Suppressor macrophage treated with lipopolysaccharide for 4 hours (primary cell): ENCODE measurements at places on chromosomes 7 and 10.

DNA sequence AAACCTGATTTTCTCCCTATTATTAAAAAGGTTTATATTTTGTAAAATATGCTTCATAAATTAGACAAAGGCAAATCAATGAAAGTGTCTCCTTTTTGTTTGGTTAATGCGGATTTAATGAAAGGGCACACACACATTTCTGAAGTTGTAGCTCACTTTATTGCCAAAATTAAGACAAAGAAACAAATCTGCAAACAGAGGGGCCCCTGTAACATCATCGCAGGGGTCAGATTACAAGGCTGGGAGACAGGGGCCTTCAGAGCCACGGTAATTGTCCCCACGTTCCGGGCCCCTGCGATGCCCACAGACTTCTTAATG lies 22.4 kb downstream of the FGFBP3 start:
- DNase-seq: no peak

DNA sequence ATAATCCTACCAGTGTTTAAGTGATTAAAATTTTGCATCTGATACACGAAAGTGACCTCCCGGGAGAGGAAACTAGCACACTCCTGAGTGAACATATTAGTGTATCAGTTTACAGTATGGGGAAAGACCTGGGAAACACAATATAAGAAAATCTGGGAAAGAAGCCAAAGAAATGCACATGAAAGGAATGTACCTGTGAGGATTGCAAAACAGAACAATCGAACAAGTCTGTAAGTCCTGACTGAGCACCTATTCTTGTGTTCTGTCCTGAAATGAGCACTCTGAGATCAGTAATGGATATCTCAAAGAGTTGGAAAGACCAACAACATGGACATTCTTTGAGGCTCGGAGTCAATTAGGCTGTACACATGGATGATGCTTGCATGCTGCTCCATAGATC lies 554.7 kb downstream of the SORCS3 start:
- no peak for DNase-seq

GRCh38 chr10:67603086-67603485 lies 92.9 kb downstream of the CTNNA3 start:
- DNase-seq: no peak

DNA sequence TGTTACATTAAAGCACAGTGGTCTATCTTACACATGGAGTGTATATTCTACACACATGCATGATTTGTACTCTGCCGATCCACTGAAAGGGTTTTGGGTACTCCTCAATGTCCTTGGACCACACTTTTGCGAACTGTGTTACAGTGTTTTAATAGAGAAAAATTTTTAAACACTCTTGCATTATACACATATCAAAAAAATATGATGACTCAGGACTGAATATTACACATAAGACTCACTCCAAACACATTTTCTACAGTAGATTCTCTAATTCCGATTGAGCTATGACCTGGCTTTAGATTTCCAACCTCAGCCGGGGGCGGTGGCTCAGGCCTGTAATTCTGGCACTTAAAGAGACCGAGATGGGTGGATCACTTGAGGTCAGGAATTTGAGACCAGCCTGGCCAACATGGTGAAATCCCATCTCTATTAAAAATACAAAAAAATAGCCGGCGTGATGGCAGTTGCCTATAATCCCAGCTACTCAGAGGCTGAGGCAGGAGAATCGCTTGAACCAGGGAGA lies 222.4 kb downstream of the CACNA2D1 start:
- DNase-seq: no peak

DNA sequence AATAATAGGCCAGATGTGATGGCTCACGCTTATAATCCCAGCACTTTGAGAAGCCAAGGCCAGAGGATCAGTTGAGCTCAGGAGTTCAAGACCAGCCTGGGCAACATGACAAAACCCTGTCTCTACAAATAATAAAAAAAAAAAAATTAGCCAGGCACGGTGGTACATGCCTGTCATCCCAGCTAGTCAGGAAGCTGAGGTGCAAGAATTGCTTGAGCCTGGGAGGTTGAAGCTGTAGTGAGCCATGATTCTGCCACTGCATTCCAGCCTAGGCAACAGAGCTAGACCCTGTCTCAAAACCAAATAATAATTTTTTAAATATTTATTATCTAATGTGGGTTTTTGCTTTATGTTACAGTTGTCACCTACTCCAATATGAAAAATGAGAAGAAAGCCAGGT lies 178.9 kb downstream of the ADK start:
- no peak for DNase-seq

GRCh38 chr7:96949766-96950165 lies 55.6 kb upstream of the DLX6 start:
- no peak for DNase-seq

DNA sequence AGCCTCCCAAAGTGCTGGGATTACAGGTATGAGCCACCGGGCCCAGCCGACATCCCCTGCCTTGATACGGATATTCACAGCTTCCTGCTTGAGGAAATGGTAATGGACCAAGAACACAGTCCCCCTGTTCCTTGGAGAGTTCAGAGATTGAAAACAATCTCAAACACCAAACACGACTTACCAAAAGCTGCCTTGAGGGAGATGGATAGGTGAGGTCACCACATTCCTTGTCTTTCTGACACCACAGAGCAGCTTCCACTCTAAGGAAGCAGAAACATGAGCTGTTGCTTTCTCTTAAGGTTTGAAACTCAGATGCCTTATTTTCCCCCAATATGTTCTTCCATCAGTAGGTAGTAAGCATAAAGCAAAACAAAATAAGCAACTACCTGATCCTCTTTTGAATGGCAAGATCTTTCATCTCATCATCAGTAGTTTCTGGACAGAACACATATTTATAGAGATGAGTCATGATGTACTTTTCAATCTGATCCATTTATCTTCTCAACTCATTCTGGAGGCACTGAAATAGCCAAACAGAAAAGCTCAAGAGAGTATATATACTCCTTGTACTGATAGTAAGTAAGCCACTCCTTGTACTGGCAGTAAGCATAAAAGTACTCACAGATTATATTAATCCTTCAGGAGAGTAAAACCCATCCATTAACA lies 199.1 kb upstream of the KCTD7 start:
- no peak for DNase-seq
